ENCODE measurements at places on chromosomes 2 and 18. TPM values are rescaled to one million over a fixed set of nuclear protein-coding genes. Genes with fewer than 3 reads are reported as not detected.
A peak's percentile ranks its signal among the peaks of the same experiment; 100 is the strongest.

The SP110 gene
- total RNA-seq: 12.2 TPM

The RAX gene
- total RNA-seq: 0.39 TPM

- DNase-seq: peak; percentile 33
Measured at GRCh38 chr2:33681364-33681757, 82.3 kb upstream of the FAM98A start.

DNA sequence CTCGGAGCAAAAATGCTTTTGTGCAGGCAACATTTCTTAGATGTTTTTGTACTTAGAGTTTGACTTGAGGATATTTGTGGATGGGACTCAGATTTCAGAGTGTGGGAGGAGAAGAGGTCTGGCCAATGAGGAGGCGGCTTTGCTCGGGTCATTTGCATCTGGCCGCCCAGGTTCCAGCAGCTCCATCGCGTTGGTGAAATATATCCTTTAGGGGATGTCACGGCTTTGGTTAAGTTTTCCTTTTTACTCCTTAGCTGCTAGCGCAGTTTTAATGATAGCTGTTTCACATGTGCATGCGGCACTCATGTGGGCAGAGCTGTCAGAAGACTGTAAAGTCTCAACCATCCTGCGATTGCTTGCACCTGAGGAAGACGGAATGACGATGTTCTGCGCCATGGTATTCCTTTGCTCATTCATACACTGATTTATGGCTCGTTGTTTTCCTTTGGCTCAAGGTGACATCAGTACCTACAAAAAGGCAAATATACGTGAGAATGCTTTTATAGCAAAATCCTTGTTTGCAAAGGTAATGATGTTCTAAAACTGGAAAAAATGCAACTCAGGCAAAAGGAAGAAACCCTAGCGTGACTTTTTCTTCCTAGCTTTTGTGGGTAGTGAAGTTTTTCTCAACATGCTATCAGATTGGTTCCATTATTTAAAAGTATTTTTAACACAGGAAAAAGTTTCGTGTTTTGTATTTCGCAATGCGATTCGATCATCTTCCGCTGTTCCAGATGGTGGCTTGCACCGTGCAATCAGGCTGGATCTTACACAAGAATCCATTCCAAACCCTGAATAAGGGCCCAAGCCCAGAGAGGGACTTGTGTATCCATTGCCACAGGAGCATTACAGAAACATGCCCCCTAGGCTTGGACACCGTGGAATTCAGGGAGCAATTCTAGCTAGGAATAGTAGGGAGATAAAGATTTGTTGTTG is 70.5 kb upstream of the ZNF516 start:
- DNase-seq: peak; percentile 96

The HOXD12 gene
- total RNA-seq: not detected

The KCNE4 gene
- total RNA-seq: 5.4 TPM

The PLCD4 gene
- 2.8 TPM for total RNA-seq

The RSAD2 gene
- 5.1 TPM for total RNA-seq

DNA sequence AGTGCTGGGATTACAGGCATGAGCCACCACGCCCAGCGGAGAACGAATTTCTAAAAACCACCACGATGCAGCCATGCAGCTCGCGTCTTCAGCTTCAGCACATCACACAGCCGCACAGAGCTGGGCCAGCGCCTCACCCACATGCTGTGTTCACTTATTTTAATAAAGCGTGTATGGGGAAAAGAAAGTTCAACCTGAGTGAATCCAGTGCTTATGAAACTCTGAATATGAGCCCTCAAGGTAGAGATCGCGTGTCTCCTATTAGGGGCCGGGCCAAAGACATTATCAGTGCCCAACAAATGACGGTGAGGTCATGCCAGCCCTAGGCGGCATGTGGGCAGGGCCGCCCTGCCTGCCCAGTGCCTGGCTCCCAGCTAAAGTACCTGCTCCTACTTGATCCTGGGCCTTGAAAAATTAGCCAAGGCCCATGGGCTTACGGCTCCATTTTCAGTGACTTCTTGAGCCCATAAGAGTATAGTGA is 44.3 kb downstream of the SPRED2 start:
- no peak for DNase-seq

- DNase-seq: no peak
Measured at GRCh38 chr2:147182260-147182659, 662.6 kb upstream of the ACVR2A start.

DNA sequence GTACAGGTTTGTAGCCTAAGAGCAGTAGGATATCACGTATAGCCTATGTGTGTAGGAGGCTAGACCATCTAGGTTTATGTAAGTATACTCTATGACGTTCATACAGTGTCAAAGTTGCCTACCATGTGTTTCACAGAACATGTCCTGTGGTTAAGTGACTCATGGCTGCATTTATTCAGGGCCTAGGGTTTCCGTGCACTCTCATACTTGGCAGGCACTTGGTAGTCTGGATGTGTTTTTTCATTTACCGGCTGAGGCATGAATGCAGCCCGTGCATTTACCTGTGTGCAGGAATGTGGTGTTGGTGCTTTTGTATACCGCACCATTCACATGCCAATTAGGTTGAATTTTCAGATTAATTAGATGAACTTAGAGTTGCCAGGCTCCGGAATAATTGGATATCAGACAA is 43.4 kb downstream of the MYL12B start:
- no peak for DNase-seq

The AFF3 gene
- 8.1 TPM for total RNA-seq

DNA sequence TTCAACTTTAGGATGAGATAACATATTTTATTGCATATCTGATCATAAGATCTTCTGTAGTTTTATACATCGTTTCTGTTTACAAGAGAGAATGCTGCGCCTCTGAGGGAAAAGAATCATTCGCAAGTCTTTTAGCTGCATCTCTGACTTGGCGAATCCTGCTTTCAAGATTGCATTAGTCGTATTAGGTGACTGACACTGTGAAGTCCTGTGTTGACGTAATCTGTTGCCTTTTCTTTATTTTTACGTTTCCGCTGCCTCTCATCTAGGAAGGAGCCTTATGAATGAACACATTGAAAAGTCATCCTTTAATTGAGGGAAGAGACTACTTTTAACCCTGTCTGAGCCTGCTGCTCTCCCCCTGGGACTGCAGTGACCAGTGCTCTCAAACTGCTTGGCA is 101.5 kb downstream of the LDLRAD4 start:
- DNase-seq: no peak

DNA sequence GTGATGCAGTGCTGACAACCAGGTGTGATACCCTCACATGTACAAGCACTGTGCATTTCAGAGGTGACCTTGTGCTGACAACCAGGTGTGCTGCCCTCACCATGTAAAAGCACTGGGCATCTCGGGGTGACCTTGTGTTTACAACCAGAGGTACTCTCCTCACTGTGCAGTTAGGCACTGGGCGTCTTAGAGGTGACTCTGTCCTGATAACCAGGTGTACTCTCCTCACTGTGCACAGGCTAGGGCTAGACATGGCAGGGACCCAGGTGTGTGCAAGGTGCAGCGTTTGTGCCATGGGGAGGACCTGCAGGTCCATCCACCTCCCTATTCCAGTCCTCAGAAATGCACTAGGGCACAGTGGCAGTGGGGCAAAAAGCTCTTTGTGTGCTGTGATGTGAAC is 8.5 kb upstream of the ALKAL2 start:
- no peak for DNase-seq

DNA sequence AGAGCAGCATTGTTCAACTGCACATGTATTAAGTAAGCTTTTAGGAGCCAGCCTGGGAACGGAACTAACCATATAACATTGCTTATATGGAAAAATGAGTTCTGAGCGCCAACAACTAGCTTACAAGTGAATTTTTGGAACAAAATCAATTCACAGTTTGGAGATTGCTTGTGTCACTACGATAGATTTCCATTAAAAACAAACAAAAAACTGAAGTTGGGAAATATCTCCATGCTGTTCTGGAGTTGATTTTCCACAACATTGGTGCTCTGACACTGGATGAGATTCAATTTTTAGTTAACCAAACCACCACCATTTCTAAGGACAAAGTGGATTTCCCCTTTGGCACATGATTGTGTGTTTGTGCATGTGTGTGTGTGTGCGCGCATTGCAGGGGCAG is 56.9 kb upstream of the ZNF397 start:
- peak; percentile 18 for DNase-seq

- no peak for DNase-seq
Measured at GRCh38 chr2:69032336-69032735, 19.4 kb downstream of the ANTXR1 start.

DNA sequence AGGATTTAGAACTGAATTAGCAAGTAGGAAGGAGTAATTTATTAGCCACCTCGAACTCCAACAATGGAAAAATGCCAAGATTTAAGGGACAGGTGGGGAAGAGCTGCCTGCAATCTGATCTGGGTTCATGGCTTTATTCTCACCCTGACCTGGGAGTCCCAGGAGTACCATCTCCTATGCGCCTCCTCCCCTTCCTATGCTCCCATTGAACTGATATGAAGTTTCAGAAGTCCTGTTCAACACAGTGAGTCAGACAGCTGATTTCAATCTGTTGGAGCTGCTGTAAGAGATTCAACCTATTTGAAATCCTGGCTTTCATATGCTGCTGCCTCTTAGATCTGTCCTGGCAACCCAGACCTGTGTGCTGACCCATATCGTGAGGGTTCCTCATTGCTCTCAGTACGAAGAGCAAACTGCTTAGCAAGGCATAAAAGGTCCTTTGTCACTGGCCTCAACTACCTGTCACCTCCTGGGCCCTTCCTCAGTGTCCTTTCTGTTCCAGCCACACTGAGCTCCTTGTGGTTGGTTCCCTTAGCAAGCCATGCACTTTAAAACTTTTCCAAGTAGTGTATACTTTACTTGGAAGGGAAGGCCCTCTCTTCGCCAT is 15.9 kb upstream of the CD28 start:
- no peak for DNase-seq

DNA sequence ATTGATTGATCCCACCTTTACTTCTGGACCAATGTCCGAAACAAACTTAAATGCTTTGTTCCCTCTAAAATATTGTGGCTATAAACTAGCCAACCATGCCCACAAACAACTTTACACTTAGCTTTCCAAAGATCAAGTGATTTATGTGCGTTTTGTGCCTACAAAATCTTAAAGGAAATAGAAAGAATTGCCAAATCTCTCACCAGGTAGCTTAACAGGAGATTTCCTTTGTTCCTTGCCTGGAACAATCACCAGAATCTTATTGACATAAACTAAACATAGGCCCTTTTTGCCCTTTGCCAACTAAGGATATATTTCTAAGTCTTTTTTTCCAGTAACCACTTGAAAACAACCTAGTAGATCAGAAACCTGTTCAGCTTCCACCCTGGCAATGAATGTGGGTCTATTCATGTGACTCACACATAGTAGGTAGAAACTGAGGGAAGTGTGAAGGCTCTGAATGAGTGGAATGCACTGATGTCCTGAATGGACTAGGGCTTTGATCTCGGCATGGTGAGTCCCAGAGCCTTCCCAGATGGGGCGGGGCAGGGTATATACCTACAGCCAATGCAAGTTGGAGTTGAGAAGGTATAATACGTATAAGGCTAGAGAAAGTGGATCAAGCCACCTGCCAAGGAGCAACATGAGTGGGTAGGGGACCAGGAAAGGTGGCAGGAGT is 94.6 kb upstream of the PPP1CB start:
- DNase-seq: no peak

- DNase-seq: no peak
Measured at GRCh38 chr18:7084080-7085065, 33.2 kb downstream of the LAMA1 start.

The L3MBTL4 gene
- total RNA-seq: 17.5 TPM

The MRO gene
- 0.30 TPM for total RNA-seq

DNA sequence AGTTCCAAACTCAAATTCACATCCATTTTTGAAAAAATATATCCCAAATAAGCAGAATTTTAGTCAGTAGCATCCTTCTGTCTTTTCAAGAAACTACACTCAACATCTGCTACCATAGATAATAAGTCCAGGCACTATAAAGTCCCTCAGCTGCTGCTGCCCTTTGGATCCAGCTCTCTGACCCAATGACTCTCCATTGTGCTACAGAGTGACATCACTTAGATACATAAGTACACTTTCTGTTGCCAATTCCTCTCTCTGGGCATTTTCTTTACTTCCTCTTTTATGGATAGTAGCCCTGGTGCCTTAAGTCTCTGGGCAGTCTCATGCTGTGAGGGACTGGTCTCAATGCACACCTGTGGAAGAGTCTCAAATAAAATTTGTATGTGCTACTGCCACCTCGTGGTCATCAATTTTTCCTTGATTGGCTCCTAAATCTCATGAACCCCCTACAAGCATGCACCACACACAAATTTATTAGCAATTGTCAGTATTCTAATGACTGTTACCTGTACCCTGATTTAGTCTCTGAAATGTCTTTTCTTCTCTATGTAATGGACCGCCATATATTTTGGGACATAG is 219.2 kb downstream of the LRP1B start:
- no peak for DNase-seq

GRCh38 chr2:36559221-36559942 is 38.6 kb downstream of the FEZ2 start:
- DNase-seq: no peak

- DNase-seq: no peak
Measured at GRCh38 chr18:24660956-24661355, 200.5 kb downstream of the HRH4 start.

DNA sequence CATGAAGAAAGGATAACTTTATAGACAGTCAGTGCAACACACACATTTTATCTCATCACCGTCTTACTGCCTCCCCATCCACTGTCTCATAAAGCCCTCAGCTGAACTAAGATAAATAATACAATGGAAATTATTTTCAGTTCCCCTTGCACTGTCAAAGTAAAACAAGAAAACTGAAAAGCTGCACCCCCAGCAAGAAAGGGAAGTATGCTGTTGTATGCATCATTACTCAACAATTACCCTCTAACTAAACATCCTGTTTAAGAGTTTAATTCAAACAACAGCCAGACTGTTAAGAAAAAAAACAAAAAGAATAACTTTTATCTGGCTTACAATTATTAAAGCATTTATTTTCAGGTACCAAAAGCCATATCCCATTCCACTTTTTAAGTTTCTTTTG is 25.0 kb downstream of the MPPE1 start:
- DNase-seq: no peak

DNA sequence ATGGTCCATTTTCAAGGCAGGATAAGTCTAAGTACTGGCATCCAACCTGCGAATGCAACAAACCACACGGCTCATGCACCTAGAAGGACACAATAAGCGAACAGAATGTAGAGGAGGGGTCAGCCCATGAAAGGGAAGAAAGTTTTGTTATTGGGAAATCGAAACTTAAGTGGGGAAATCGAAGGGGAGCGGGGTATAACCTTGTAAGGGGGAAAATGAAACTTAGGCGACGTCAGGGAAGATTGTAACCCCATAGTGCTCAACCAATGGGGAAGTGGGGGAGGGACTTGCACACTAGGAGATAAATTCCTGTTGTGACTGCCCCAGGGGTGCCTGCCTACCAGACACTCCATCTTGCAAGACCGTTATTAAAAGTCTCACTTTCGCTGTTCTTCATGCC is 15.6 kb upstream of the OTOF start:
- no peak for DNase-seq

- DNase-seq: no peak
Measured at GRCh38 chr2:230220347-230220969, 674 bp upstream of the SP110 start.

The PARD3B gene
- total RNA-seq: 21.7 TPM

DNA sequence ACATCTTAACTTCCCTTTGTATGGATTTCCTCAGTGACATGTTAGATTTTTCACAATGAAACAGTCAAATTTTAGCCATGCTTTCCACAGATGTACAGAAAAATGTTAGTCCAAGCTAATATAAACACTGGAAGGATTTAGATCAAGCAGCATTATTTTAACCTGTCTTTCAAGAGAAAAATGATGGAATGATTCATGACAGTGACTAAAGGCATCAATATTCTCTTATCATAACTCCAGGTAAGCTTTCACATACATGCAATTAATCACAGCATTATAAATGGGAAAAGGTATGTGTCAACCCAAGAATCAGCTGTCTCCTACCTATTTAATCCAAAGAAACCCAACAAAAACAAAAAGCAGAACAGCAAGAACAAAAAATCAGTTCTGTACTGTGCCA is 92.7 kb downstream of the NCKAP5 start:
- DNase-seq: no peak

Data from skin of body (tissue), 3 donors.